ENCODE measurements at places on chromosomes 6 and 20.

DNA sequence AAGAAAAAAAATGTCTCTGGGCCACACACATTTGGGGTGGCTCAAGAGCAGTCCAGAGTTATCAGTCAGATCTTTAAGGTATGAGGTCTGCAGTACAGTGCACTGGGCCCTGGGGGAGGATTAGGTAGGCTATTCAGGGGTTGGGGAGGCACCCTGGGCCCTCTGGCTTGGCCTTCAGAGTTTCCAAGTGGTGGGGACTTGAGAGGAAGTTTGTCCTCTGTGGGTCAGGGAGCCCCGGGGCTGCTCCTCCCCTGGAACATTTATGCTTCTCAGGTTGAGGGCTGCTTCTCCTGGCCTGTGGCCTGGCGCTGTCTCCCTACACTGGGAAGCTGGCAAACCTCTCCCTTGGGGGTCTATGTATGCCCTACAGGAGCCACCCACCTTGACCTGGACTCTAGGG lies 46.0 kb downstream of the PTK7 start:
- DNase-seq: peak; percentile 62

DNA sequence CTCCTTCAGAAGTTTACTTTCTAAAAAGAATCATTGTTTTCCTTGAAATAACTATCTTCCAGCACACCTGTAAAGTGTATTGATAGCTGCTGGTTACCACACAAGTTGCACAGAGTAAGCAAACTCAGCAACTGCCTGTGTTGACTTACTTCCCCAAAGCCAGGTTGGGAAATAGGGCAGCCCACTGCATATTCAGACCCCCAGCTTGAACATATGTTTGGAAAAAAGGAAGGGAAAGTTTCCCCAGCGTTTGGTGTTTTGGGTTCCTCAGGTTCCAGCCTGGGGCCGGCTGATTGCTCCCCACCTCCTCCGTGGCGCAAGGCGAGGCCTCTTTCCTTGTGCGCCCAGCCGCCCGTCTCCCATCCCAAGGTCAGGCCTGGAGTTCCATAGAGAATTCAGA lies 70.1 kb upstream of the QKI start:
- DNase-seq: no peak

- DNase-seq: no peak
Observed at GRCh38 chr20:57056651-57057050, 209.8 kb downstream of the BMP7 start.

DNA sequence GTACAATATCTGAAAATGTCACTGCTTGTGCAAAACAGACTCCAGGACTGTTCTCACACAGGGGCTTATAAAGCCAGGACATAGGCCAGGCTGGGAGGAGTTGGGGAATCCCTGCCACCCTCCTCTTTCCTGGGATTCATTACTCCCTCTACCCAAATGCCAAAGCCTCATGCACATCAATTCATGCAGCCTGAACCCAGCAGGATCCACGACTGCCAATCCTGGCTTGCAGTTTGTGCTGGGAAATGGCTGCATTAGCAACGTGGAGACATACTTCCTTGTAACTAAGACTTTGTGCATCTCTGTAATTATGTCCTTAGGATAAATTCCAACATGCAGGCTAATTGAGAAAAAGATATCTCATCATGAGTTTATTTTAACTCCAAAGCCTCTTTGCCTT lies 143.8 kb downstream of the SYCP2 start:
- no peak for DNase-seq

- DNase-seq: no peak
Observed at GRCh38 chr6:111555036-111555435, 50.6 kb downstream of the TRAF3IP2 start.

DNA sequence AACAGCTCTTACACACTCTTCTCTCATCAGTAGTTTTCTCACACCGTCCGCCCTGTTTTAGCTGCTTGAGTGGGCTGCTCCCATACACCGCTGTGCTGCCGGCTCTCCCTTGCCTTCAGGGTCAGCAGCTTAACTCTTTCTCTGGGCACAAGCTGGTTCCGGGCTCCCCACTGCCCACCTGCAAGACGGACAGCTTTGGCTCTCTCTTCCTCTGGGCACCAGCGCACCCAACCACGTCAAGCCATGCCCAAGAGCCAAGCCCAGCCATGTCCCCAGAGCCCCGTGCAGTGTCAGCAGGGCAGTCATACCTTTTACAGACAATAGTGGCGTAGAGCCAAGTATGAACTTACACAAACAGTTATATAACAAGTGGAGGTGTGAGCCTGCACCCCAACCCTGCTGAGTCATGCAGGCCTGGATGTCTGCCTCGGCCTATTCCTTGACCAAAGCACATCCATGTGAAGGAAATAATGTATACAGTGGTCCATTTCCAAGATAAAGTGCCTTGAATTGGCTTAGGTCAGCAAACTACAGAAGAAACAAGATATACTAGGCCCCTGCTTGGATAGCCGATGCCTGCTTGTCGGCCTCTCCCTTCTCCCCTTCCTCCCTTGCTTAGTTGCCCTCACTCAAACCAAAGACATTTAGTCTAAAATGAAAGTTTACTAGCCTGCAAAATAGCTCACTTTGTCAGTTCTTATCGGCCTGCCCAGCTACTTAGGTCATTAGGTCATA lies 89.3 kb downstream of the JPH2 start:
- no peak for DNase-seq

DNA sequence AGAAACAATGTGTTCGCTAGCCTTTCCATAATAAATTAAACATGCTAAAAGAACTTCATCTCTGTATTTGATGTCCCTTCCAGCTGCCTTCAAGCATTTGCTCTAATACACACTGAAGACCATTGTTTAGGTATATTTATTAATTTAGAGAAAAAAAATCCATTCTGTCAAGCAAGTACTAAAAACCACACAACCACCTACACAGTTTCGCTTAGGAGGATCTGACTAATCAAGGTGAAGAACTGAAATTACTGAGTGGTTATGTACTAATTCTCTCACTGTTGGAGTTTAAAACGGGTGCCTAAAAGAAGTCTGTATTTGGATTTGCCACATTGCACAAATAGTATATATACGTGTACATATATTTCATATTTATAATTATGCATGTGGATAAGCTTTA lies 58.9 kb downstream of the GMDS start:
- DNase-seq: no peak

- peak; percentile 93 for DNase-seq
Observed at GRCh38 chr6:27388293-27389197, at the start of gene ZNF391. Gene ZNF391 (plus strand): TSS chr6:27388759. CDS start chr6:27400371, 11,612 bp downstream.

DNA sequence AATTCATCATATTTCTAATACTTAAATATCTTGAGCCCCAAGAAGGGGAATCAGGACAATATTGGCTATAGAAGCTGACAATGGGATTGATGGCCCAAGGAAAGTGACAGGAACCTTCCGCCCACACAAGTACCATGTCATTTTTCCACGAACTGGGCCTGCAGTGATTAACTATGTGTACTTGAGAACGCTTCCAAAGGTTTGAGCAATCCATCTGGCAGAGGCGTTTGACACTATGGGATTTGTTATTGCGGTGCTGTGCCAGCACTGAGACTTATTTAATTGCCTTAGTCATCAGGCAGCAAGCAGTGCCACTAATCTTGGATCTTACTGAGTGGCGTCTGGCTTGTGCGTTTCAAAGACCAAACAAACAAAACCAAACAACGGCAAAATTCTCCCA lies 135.6 kb upstream of the UST start:
- DNase-seq: peak; percentile 86

DNA sequence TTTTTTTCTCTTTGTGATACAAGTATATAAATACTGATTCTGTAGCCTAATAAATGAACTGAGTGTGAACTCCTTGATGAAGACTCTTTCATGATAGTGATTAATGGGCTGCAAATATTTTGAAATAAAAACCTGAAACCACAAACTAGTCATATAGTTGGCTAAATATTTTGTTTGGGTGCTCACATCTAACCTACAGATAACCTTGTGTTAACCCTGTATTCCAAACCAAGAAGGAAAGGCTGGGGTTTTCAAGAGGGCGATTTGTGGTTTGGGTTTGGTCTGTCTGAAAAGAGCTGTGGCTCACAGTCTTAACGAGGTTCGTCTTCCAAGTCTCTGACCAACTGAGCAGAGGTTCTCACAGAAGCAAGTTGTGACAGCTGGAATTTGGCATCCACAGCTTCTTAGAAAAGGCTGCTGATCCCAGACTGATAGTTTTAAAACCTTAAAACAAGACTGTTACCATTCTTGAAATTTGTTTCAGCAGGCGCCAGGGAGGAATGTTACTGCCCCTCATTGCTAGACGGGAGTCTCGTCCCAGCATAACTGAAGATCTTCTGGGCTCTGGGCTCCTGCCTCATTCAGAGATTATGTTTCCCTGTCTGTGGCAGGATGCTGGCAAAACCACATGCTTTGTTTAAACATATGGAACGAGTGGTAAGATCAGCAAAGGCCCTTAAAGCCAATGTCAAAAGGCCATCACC lies 736.4 kb upstream of the MARCKS start:
- no peak for DNase-seq

GRCh38 chr6:20112841-20113240 lies 99.4 kb downstream of the MBOAT1 start:
- no peak for DNase-seq

DNA sequence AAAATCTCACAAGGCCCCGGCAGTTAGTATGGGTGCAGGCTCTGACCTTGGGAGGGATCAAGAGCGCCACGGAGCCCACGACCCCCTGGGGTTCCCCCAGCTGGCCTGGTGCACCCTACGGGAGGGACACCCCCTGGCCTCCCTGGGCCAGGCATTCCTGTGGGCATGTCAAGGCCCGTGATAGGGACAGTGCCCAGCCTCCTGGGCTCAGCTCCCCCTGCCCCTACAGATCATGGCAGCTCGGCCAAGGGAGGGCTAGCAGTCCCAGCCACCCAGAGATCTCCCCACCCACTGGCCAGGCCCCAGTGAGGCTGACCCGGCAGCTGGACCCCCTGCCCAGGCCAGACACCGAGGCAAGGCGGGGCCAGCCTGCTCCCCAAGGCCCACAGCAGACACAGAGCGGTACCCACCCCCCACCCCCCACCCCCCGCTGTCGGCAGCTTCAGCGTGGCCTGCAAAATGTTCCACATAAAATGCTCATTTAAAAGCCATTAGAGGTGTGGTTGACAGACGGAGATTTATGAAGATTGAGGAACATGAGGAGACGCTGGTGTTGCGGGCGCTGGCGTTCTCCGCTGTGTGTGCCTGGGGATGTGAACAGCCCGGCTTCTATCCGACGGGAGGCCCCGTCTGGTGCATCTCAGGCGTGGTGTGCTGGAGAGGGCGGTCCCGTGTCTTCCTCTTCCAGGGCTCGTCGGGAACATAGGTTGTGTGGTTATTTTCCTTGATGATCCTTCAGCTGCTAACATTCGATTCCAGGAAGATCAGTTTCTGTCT lies 188.5 kb downstream of the TAF4 start:
- DNase-seq: no peak

GRCh38 chr6:160265869-160266476 lies 7.4 kb upstream of the SLC22A2 start:
- DNase-seq: no peak

DNA sequence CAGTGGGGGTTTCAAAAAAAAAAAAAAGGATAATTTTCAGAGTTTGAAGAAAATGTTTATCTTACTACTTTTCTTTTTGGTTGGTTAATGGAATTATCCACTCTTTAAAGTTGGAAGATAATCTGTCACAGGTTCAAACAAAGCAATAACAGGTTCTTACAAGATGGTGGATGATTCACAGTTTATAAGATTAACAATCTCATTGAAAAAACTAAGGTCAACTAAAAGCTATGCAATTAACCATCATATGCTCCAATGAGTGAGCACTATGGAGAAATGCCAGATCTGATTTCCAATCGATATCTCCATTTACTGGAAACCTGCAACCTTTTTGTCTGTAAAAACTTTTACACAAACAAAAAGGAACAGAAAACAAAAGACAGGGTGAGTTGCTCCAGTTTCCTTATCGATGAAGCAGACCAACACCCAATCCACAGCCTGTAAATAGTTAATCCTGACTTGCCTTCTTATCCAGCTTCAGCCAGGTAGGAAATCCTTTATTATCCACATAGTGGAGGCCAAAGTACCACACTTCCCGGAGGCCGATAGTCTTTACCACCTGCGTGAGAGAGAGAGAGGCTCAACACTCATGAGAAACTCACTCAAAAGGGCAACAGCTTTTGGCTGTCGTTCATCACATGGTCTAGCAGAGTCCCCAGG lies 32.4 kb downstream of the EZR start:
- no peak for DNase-seq

- DNase-seq: no peak
Observed at GRCh38 chr6:12814015-12814414, 97.4 kb downstream of the PHACTR1 start.

- no peak for DNase-seq
Observed at GRCh38 chr6:68343901-68344300, 291.2 kb upstream of the ADGRB3 start.

DNA sequence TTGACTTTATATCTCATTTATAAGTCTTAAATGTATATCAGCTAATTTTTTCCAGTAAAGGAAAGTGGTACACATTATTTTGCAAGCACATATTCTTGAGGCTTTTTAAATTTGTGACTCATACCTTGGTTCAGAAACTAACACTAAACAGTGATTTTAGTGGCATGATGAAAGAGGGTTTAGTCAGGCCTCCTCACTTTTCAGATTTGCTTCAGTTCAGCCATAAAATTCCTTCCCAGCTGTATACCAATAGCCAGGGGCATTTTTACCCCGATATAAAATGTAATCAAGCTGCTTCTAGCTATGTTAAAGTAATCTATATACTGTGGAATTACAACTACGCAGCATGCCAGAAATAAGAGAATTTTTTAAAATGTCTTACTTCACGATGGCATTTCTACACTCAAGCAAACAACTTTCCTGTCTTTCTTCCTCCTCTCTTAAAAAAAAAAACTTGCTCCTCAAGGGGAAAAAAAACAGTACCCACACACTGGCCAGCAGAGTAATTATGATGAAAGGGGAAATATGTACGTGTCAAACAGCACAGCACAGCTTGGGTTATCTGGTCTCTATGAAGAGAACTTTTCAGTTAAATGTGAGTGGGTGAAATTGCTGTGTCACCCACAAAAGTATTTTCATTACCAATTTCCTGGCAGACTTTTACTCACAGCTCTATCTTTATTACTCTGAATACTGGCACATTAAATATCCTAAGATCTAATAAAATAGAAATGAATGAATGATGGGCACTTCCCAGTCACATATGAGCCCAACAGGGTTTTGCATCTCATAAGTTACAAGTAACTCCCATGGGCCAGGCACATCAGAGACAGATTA lies 244.8 kb upstream of the TENT5A start:
- DNase-seq: no peak

DNA sequence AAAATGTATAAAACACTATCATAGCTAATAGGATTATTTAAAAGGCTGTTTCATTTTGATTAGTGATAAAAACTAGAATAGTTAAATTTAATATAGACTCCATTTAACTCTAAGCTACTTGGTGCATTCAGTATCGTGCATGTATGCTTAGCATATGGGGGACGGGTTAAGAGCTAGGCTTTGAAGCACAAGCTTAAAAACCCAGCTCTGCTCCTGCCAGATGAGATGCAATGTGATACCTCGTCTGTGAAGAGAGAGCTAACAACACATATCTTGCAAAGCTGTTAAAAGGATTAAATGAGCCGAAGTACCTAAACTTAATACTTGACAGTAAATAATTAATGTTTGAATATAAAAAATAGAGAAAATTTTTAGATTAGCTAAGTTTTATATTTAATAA lies 42.2 kb downstream of the DTNBP1 start:
- DNase-seq: no peak

Measured in posterior vena cava (tissue), 2 donors.